Tibial artery (tissue), 4 donors: ENCODE measurements at places on chromosomes 1 and 21.

- no peak for DNase-seq
Observed at GRCh38 chr1:35264871-35265270, 3.6 kb upstream of the ZMYM4 start.

DNA sequence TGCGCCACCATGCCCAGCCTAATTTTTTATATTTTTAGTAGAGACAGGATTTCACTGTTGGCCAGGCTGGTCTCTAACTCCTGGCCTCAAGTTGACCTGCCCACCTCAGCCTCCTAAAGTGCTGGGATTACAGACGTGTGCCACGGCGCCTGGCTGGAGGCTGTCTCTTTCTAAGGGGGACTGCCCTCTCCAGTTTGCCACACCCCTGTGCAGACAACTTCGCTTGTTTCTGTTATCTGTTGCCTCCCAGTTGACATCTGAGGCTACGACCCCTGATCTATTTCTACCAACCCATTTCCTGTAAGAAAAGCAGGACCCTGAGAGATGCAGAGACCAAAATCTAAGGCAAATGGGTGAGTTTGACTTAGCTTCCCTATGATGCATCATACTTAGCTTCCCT, 24.0 kb upstream of the VASH2 start:
- DNase-seq: no peak

DNA sequence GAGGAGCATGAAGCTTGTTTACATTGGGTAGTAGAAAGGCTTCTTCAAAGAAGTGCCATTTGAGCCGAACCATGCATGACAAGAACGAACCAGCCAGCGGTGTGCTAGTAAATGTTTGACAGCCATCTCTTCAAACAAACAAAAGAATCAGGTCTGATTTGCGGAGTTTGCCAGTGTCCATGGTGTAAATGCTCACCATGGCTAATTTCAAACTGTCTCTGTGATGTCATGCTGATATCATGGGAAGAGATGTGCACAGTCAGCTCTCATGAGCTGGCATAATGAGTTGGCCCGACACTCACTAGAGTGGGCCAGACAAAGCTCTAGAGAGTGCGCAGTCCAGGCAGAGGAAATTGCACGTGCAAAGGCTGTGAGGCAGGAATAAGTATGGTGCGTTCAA, 101.1 kb downstream of the KAZN start:
- DNase-seq: no peak

GRCh38 chr1:244319283-244320132, 132.2 kb downstream of the ADSS2 start:
- no peak for DNase-seq

GRCh38 chr21:20276954-20277353, 721.3 kb upstream of the NCAM2 start:
- no peak for DNase-seq

DNA sequence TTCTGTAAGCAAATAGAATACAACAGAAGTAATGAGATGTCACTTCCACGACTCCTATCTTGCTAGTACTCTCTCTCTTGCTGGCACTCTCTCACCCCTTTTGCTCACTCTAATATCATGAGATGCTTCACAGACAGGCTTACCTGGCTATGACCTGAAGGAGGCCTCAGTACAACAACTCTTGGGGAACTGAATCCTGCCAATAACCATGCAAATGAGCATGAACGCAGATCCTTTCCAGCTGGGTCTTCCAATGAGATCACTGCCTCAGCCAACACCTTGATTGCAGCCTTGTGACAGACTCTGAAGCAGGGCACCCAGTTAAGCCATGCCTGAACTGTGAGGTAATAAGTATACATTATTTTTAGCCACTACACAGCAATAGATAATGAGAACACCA, 53.1 kb upstream of the ADAR start:
- DNase-seq: no peak

DNA sequence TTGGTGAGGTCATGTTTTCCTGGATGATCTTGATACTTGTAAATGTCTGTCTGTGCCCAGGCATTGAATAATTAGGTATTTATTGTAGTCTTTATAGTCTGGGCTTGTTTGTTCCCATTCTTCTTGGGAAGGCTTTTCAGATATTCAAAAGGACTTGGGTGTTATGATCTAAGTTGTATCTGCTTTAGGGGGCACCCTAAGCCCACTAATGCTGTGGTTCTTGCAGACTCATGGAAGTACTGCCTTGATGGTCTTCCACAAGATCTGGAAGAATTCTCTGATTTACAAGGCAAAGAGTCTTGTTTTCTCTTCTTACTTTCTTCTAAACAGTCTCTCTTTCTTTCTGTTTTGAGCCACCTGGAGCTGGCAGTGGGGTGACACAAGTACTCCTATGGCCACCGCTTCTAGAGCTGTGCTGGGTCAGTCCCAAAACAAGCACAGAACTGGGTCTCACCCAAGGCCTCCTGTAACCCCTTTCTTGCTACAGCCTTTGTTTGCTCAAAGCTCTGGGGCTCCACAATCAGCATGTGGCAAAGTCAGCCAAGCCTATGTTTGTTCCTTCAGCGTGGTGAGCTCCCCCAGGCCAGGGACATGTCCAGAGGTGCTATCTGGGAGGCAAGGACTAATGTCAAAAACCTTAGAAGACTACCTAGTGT, 12.6 kb downstream of the VN1R5 start:
- DNase-seq: no peak

DNA sequence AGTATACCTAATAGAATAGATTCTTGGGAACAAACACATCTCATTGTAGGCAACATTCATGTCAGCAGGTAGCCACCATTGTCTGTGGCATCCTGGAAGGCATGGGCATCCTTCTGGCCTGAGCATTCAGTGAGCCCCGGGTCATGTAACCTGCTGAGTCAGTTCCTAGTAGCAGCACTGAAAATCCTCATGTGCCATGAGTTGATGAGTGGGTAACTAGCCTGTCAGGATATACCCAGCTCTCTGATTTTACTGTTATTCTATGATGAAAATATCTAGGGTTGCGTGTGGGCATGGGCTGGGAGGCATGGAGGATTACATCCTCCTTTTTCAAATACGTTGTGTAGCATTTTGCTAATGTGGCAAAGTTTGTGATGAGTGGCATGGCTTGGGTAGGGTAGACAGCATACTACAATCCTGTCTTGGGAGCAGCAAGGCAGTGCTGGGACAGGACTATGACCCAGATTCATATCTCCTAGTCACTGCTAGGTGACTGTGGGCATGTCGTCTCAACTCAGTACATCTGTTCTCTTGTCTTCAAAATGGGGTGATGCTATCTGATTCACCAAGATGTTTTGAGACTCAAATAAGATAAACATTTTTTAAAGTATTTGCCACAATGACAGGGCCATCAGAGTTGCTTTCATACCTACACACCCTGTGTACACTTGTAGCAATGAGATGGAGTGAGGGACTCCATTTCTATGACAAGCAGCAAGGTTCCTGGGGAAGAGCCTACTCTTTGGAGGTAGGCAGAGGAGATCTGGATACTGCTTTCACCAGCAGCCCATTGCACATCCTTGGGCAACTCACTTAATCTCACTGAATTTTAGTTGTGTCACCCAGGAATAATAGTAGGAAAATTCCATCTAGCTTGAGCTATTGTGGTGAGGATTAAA, 62.5 kb downstream of the CD58 start:
- DNase-seq: no peak

GRCh38 chr1:61638911-61639605, 85.9 kb downstream of the TM2D1 start:
- DNase-seq: no peak

DNA sequence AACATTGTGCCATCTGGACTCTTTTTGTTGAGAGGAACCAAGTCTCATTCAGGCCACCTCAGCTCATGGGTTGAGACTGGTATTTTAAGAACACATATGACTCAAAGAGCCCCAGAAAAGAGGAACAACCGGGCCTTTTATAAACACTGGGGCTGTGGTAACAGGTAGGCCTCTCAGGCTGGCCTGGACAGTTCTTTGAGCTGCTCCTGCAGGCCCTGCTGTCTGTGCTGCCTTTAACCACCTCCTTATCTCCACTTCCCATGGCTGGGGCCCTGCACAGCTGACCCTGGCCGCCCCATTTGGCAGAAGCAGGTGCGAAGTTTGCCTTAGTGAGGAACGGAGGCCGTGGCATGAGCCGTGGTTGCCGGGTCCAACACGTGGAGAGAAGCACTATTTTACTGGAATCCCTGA, 163.3 kb downstream of the RHOU start:
- DNase-seq: no peak

DNA sequence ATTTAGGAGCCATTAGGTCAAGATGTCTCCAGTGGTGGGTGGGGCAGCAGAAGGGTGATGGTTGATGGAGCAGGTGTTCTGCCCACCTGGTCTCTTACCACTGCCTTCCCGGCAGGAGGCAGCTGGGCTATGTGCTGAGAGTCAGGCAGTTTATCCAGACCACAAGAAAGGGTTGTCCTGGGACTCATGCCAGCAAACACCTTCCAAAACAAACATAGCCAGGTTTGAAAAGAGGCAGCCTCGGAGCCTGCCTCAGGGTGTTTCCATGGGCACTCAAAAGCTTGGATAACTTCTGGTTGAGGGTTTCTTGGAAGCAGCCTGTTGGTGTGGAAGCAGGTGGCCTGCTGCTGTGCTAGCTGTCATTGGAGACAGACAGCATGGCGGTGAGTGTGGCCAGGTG, 187.2 kb downstream of the PCP4 start:
- peak; percentile 70 for DNase-seq

GRCh38 chr1:187624812-187625545, 796.2 kb downstream of the PLA2G4A start:
- DNase-seq: no peak

- no peak for DNase-seq
Observed at GRCh38 chr21:26389971-26390641, 183.0 kb downstream of the CYYR1 start.

- no peak for DNase-seq
Observed at GRCh38 chr1:190084552-190084951, 393.1 kb downstream of the BRINP3 start.

DNA sequence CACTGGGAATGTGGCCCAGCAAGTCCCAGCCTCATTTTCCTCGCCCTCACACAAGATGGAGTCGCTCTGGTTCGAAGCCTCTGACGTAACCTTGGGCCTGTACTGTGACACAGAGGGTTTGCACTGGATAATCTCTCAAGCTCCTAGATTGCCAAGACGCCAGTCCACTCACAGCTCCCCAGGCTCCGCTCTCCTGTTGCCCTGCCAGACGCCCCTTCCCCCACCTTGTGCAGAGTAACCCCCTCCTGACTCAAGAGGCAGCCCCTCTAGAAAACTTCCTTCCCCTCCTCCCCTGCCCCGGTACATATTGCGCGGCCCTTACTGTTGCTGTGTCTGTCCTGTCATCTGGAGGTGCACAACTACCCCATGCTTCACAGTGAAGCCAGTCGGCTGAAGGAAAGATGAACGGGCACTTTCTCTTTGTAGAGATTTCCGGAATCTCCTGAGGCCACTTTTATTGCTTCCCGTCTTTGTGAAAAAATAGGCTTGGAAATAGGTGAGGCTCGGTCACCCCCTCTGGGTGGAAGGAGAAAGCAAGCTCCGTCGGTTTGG, 981 bp upstream of the KIAA1614 start:
- no peak for DNase-seq

- no peak for DNase-seq
Observed at GRCh38 chr1:26702680-26703038, 6.8 kb downstream of the ARID1A start.

GRCh38 chr1:176829261-176829660, 335.3 kb downstream of the ASTN1 start:
- no peak for DNase-seq

- no peak for DNase-seq
Observed at GRCh38 chr1:16387201-16388188, 20.5 kb downstream of the SZRD1 start.

GRCh38 chr1:23524716-23525401, 6.2 kb downstream of the E2F2 start:
- DNase-seq: no peak

DNA sequence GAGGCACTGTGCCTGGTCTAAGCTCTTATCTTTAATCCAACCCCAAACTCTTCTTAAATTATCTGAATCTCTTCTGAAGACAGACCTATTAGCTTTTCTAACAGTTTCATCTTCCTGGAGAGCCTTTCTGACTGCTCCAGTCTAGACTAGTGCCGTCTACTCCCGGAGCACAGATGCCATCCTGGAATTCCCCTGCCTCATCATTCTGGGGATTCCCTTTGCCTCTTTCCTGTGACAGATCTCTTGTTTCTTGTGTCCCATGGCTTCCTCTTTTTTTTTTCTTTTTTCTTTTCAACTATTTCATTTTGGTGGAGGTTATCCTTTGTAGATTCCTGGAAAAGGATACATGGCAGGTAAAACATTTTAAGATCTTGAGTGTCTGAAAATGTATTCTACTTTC, 11.7 kb downstream of the SEMA4A start:
- no peak for DNase-seq

DNA sequence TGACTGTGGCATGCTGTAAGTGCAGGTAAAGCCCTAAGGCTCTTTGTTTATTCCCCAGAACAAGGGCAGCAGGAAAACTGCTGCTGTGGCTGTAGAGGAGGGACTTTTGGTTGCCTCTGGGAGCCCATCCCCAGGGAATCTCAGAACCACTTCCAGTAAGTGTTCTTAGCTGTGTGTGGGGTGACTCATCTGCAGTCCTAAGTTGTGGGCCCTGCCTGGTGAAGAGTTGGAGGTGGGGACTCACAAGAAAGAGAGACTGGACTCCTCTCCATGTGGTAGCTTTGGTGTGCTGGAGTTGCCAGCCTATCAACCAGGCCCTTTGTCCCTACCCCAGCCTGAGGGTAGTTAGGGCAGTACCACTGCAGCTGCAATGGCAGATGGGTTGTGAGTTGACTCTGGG, 24.0 kb upstream of the DENND1B start:
- no peak for DNase-seq

- no peak for DNase-seq
Observed at GRCh38 chr1:160608514-160608913, 29.2 kb upstream of the CD84 start.

- DNase-seq: no peak
Observed at GRCh38 chr21:15319727-15320126, 254.9 kb upstream of the NRIP1 start.

DNA sequence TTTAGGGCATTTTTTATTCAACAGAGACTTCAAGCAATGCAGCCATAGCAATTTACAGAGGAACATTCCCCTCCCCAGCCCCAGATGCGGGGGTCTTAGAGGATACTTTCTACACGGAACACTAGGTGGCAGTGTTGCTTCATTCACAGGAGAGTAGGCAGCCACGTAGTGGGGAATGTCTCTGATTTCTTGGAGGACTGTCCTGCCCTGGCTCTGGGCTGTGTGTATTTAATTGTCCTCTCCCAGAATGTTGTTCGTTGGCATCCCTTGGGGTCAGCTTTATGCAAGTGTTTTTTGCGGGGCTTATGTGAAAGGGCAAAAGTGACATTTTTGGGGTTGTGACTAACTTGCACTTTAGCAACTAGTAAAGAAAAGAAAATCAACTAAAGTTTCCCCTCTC, 96.9 kb downstream of the PAPPA2 start:
- peak; percentile 73 for DNase-seq
